Activated CD4-positive, alpha-beta T cell treated with anti-CD3 and anti-CD28 coated beads for 24 hours (primary cell): ENCODE measurements at places on chromosomes 4 and X.

DNA sequence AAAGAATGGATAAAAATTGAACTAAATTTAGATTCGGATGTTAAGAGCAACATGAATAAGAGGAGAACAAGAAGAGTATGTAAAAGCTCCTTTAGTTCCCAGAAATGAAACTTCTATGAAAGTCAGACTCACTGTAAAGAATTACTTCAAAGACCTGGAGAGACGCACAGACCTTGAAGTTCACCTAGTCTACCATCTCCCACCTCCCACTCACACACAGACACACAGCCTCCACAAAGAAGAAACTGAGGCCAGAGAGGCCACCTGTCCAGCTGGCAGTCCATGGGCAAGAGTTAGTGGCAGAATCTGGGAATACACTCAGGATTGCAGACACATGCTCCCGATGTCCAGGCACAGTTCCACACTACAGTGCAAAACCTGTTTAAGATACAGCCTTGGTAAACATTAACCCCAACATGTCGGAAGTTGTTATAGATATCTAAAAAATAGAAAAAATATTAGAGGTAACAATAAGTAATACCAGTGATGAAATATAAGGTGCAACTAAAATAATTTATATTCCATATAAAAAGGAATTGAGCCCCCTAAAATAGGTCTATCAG is 288.8 kb downstream of the INPP4B start:
- DNase-seq: no peak

DNA sequence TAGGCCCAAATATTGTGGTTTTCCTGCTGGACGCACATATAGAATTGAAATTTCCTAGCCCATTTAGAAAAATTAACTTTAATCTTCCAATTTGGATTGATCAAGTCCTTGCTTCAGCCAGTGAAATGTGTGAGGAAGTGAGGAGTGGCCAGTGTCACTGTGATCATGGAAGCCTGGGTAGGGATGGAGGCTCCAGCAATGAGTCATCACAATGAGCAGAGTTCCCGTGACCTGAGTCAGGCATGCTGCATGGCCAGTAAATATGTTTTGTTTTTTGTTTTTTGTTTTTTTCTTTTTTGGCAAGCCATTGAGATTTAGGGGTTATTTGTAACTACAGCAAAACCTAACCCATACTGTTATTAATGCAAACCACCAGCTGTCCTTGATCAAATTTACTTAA is 52.1 kb downstream of the IDS start:
- no peak for DNase-seq

DNA sequence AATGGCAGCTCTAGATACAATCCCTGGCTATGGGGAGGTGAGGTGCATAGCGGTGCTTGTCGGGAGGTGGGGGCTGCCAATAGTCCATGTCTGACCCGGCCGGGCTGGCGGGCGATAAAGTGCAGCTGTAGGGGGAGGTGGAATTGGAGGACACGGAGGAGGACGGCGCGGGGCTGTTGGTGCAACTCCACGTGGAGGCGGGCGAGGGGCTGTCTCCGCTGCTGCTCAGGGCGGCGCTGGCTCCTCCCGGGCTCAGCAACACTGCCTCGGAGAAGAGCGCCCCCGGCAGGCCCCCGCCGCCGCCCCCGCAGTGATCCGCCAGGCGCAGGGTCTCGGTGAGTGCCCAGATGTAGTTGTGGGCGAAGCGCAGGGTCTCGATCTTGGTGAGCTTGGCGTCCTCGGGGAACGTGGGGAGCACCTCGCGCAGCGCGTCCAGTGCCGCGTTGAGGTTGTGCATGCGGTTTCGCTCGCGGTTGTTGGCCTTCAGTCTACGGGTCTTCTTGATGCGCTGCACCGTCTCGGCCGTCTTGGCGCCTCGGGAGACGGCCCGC is 1.3 kb downstream of the NEUROG2 start:
- no peak for DNase-seq

DNA sequence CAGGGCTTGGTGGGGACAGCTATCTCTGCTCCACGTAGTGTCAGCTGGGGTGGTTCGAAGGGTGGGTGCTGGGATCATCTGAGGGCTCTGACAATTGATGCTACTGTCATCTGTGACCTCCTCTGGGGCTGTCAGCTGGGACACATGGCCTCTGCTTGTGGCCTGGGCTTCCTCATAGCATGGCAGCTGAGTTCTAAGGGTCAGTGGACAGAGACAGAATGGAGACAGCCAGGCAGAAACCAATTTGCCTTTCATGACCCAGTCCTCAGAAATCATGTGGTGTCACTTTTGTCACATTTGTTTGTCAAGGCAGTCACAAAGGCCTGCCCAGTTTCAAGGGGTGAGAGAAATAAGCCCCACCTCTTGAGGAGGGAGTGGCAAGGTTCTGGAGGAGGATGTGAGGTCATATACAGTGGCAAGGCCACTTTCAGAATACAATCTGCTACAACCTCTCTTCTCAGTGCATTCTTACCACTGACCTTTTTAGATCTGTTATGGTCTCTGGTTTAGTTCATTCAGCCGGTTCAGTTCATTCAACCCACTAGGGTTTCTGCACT is 103.6 kb upstream of the BCOR start:
- no peak for DNase-seq

- no peak for DNase-seq
These were observed 17.7 kb upstream of the ZIC3 start for GRCh38 chrX:137548261-137548660.

GRCh38 chr4:183348706-183349659 is 26.8 kb upstream of the CLDN24 start:
- peak; percentile 8 for DNase-seq

- no peak for DNase-seq
These were observed 238.1 kb downstream of the BMPR1B start for GRCh38 chr4:94995684-94996394.

- DNase-seq: no peak
These were observed 1.6 kb upstream of the MAB21L2 start for GRCh38 chr4:150580306-150580705.

GRCh38 chrX:150486011-150486410 is 82.4 kb upstream of the MTM1 start:
- peak; percentile 19 for DNase-seq

DNA sequence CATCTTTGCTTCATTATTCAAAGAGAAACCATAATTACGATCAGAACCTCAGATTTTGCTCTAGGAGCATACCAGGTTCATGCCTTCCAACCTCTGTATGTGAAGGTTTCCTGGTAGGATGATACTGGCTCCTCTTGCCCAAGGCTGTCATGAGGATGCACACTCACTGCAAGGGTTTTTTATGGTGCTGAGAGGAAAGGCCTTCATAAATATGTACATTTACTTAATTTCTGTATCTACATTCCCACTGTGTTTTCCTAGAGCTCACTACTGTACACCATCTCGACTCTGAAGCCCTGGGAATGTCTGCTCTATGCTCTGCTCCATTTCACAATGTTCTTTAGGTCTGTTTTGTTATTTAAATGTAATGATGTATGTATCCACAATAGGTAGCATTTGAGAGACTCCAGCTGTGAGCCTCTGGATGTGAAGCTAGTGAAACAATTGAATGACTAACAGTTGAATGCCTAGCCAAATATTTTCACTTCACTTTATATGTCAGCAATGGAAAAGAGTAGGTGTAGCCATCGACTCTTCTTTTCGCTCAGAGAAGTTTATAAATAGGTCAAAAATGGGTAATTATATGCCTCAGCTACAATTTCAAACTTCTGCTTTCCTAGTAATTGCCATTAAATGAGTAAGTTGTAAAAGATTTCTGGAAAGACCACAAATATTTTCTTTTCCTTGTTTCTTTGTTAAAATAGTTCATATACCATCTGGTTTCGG is 228.0 kb downstream of the PALLD start:
- no peak for DNase-seq

DNA sequence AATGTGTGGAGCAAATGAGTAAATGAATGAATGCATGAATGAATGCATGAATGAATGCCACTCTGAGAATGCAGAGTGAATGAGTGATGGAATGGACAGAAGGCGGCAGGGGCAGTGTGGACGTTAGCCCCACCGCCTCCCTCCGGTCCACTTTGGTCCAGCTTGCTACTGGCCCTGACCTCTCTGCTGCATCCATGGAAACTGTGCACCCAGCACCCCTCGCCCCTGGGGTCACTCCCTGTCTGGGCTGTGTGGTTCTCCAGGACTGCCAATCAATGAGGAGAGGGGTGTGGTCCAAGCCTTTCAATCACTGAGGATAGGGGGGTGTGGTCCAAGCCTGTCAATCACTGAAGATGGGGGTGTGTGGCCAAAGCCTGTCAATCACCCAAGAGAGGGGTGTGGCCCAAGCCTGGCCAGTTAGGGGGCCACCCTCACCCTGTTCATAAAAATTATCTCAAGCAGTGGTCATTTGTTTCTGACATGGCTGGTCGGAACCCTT is 39.2 kb upstream of the ASMTL start:
- no peak for DNase-seq

GRCh38 chrX:44914532-44915198 is 41.7 kb downstream of the KDM6A start:
- no peak for DNase-seq

GRCh38 chr4:129239088-129239487 is 143.1 kb downstream of the C4orf33 start:
- no peak for DNase-seq

DNA sequence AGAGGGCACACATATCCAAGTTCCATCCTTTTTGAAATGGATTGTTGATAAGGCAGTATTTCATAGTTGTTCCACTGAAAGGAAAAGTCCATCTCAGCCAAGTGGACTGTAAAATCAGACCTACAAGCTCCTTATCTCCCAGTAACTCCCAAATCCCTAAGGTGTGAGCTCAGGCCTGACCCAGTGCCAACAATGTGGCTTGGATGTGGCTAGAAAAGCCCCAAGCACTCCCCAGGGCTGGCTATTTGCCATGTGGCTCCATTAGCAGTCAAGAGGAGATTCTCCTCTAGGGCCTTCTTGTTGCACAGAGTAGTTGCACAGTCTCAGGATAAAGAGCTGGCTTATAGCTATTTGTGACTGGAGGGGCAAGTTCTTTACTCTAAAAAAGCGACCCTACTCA is 25.0 kb upstream of the DGKK start:
- DNase-seq: no peak

DNA sequence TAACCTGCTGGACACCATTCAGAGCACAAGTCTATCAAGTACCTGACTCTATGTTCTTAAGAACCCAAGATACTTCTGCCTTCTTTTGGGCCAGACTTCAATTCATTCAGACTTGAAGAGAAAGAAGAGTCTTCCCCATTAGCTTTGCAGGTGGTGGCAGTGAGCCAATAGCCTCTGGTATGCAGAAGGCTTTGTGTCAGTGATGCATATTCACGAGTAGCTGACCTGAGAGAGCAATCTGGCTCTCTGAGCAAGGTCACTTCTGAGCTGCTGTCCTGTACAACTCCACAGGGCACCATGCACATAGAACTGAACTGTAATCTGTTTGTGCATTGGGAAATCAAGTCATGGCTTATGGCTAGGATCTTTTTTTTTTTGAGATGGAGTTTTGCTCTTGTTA is 39.9 kb upstream of the SPINK2 start:
- no peak for DNase-seq

- DNase-seq: peak; percentile 19
These were observed 429 bp downstream of the UVSSA start for GRCh38 chr4:1347410-1347864.

DNA sequence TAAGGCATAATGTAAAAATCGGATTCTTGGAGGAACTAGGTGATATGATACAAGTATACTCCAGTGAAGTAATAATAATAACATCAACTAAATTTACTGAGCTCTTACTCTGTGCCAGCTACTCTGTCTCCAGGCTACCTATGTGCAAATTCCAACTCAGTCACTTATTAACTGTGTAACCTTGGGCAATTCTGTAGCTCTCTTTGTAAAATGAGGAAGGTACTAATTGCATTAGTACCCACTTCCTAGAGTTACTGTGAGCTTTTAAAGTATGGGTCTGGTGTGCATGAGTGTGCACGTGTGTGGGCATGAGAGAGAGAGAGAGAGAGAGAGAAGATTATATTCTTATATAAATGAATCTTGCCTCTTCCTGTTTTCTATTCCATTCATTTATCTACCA is 169.9 kb downstream of the KCNIP4 start:
- DNase-seq: no peak

GRCh38 chr4:87050596-87050995 is 115.8 kb downstream of the AFF1 start:
- DNase-seq: no peak

DNA sequence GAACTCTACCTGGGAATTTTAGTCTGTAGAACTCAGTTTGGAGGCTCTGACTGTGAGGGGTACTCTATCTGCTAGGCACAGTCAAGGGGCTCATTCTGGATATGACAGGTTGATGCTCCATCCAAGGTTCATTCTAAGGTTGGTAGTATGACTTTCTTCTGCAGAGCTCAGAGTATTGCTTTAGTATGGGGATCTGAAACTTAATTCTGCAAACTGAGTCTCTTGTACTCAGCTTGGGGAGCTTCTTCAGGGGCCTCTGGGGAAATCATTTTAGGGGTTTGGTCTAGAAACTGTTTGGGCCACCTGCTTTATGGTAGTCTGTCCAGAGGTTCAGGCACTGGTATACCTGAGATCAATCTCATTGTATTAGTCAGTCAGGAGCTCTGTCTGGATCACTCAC is 9.7 kb upstream of the TSR2 start:
- no peak for DNase-seq

GRCh38 chrX:10602646-10603045 is 17.7 kb downstream of the MID1 start:
- DNase-seq: no peak
